ENCODE measurements at places on chromosomes 1 and 21.

GRCh38 chr1:48202030-48202752 is 20.3 kb upstream of the SLC5A9 start:
- DNase-seq = peak; percentile 50

DNA sequence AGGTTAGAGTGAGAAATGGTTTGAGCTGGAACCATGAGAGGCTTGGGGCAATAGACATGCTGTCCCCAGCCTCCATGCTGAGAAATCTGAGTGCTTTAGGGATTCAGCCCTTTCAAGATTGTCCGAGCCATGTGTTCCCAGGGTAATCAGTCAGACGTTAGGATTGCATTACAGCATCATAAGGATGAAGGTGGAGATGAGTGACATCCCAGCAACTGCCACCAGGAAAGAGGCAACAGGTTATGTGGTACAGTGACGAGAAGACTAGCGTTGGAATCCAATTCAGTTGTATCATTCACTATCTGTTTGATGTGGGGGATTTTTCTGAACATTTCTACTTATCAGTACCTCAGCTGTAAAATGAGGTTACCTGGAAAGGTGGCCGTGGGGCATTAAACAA is 1.7 kb downstream of the CAMK1G start:
- no peak for DNase-seq

DNA sequence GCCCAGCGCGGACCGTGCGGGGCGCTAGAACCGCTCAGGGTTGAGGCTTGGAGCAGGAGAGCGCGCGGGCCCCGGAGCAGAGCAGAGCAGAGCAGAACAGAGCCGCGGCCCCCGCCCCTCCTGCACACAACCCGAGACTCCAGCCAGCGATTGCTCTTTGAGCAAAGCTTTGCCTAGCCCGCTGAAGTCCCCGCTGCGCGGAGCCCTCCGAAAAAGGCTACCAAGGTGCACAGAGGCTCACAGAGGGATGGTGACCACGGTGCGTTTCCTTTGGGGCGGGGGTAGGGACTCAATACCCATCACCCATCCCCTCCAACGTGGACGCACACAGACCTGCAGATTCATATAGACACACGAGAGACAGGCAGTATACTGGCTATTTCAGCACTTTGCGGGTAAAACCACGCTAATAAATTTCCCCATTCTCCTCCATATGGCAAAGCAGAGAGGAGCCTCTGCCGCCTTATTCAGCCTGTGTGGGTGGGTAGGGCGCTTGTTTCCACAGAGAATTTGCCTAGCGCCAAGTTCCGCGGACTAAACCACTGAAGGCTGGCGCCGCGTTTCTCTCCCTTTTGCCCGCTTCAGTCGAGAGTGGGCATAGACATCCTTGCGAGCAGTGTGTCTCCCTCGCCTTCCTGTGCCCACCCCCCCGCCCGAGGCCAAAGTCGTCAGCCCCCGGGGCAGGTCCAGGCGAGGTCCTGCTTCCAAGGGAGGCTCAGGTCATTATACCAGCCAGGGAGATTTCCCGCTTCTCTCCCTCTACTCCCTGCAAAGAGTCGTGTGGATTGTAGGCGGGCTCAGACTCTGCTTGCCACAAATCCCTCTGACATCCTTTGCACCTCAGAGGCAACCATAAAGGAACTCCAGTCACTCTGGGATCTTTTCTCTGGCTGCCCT is 8.5 kb downstream of the HLX start:
- no peak for DNase-seq

- DNase-seq = no peak
These were observed 189.0 kb downstream of the URB2 start for GRCh38 chr1:229815076-229815475.

DNA sequence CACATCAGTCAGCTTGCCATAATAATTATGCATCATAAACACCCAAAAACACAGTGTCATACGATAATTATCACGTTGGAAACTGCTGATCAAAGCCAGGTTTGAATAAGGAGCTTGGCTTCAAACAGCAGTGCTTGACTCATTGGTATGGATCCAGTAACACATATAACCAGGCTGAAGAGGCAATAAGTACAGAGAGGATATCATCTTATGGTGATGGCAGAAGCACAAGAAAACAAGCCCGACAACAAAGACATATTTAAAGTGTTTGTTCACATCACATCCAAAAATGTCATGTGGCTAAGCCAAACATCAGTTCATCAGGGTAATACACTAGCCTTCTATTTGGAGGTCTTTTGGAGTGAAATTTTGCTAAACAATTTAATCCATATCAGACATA is 389.7 kb downstream of the NCAM2 start:
- no peak for DNase-seq

- DNase-seq = no peak
These were observed 721.3 kb upstream of the NCAM2 start for GRCh38 chr21:20276954-20277353.

DNA sequence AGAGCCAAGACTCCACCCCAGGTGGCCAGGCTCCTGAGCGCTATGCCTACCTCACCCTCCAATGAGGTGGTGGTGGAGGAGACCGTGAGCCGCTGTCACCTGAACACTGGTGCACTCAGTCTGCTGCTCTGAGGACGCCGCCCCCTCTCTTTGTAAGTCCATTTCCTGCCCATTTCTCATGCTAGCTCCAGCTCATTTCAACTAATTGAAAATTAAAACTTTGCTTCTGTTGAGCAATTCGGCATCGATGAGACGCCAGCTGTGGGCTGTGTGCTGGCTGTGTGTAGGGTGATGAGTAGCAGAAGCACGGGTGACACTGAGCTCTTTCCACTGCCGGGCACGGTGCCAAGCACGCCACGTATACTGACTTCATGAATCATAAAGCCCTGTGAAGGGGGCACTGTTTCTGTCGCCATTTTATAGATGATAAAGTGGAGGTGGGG is 11.2 kb downstream of the TNFRSF1B start:
- peak; percentile 97 for DNase-seq

- no peak for DNase-seq
These were observed 34.9 kb downstream of the CHML start for GRCh38 chr1:241605146-241605805.

- DNase-seq = no peak
These were observed 20.7 kb upstream of the TMPRSS15 start for GRCh38 chr21:18424276-18424675.

DNA sequence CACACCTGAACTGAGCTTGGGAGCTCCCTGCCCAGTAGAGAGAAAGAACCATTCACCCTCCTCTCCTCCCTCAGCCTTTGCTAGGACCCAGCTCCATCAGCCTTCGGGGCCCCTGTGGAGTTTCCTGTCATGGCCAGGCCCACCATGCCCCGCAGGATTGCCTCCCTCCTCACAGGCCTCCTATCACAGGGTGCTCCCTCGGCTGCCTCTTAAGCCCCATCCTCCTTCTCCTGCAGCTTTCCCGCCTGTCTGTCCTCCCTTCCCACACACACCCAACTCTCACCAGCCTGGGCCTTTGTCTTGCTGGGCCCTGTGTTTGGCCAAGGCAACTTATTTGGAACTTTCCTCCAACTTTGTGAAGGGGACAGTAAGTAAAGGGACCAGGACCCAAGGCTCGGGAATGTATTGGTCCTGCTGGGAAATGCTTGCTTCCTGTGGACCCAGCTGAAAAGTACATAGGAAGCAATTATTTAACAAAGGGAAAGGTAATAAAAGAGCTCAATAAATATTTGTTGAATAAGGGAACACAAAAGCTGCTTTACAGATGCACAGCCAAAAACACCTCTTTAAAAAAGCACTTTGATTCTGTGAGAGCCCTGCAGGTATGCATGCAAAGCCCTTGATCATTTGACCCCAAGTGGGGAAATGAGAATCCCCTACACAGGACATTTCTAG is 31.6 kb upstream of the TENT5C start:
- no peak for DNase-seq

- no peak for DNase-seq
These were observed 357.9 kb upstream of the USP24 start for GRCh38 chr1:55572878-55573734.

- DNase-seq = no peak
These were observed 51.2 kb downstream of the BEND5 start for GRCh38 chr1:48725341-48726046.

DNA sequence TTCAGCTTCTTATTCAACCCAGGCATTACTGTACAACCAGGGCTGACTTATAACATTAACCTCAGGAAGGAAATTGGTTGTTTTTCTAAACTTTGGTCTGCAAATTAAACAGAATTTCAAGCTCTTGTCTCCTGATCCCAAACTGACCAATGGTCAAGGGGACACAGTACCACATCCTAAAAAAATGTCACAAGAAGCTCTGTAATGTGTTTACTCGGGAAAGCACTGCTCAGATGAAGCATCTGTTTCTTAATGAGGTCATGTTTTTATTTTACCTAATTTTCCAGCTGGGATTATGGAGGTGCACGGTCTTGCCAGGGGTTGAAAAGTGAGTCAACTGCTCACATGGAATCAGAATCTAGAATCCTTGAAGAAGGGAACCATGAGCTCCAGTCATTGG is 18.7 kb downstream of the ADAMTS5 start:
- DNase-seq = no peak

GRCh38 chr1:62274496-62275485 is 44.4 kb downstream of the KANK4 start:
- DNase-seq = no peak

Data from CD4-positive, alpha-beta T cell treated with Interleukin-2 at 100 ng/mL for 4 hours (primary cell).